ENCODE measurements at places on chromosomes 1 and 21.

- no peak for DNase-seq
Measured at GRCh38 chr21:18940791-18941190, 537.2 kb upstream of the TMPRSS15 start.

DNA sequence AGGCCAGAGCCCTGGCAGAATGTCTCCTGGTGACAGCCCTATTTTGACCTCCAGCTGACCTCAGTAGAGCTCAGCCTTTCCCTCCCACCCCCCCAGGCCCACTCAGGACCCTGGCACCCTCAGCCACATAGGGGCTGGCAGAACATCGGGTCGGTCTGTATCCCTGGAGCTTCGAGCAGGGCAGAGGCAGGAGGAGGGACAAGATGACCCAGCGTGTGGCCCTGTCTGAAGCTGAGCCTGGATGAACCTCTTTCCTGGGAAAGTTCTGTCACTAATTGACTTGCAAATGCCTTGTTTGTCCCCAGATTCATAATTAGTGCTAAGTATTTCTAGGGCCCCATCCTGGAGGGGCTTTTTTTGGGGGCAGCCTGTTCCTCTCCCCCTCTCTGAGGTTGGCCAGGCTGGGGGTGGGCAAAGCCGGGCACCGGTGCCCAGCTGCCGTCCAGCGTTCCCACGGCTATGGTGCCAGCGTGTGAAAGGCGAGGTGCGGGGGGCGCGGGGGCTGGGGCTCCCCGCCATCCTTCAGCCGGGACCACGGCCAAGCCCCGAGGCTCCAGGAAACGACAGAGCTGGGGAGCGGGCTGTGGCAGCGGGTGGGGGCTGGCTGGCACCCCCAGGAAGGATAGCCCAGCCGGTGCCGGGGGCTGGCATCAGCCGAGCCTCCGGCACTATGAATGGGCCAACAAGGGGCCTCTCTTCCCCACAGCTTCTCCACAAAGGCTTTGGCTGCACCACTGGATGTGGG lies 31.4 kb downstream of the RHBG start:
- no peak for DNase-seq

GRCh38 chr1:214553142-214553710 lies 1.8 kb upstream of the PTPN14 start:
- no peak for DNase-seq

- no peak for DNase-seq
Measured at GRCh38 chr1:207069858-207070506, 16.9 kb downstream of the PFKFB2 start.

DNA sequence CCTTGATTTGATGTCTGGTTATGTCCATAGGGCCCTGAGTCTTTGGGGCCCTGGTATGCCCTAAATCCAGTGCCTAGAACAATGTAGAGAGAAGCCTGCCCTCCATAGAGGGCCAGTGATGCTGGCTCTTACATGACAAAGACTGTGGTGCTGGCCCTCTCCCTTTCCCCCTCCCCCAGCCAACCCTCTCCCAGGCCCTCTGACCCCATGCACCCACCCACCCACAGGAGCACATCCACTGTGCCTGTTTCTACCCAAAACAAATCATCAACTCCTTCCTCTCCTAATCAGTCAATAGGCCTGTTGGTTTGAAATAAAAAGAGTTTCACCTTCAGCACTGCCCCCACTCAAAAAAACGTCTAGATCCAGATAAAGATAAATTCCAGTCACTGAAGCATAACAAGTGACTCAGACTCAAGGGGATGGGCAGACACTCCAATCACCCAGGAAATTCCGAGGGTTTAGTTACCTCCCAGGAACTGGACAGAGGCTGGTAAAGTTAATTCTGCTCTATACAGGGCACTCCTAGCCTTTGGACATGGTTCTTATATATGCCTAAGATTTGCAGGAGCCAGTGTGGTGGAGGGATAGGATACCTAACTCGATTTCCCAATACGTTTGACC lies 144.8 kb upstream of the VANGL1 start:
- no peak for DNase-seq

DNA sequence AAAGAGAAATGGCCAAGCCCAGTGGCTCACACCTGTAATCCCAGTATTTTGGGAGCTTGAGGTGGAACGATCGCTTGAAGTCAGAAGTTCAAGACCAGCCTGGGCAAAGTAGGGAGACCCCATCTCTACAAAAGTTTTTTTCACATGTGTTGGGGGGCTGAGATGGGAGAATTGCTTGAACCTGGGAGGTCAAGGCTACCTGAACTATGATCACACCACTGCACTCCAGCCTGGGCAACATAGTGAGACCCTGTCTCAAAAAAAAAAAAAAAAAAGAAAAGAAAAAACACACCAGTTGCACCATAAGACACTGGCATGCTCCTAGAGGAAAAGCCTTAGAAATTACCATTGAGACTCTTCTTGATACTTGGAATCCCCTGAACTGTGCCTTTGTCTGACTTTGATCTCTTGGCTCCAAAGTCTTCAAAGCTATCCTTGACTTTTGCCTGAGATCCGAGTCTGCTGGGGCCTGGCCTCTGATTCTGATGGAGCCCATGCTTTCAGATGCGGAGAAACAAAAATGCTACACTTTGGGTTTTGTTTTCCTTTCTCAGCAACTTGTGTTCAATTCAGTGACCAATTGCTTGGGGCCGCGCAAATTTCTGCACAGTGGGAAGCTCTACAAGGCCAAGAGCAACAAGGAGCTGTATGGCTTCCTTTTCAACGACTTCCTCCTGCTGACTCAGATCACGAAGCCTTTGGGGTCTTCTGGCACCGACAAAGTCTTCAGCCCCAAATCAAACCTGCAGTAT lies 33.7 kb downstream of the ATP5PO start:
- no peak for DNase-seq

DNA sequence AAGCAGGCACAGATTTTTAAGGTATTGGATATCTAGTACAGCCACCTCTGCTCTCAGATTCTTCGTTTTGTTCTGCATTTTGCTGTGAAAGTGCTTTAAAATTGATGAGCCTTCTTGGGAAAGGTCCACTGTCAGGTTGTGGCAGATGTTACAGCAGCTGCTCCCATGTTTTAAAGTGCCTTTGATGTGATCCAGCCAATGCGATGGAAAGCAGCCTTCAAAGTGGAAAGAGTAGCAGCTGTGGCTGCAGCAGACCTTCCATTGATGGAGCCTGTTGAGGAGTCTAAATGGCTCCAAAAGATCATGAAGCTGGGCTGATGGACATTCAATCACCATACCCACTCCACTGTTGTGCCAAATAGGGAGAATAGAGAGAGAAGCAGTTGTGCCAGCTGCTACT lies 816.9 kb downstream of the PLA2G4A start:
- DNase-seq, result no peak

DNA sequence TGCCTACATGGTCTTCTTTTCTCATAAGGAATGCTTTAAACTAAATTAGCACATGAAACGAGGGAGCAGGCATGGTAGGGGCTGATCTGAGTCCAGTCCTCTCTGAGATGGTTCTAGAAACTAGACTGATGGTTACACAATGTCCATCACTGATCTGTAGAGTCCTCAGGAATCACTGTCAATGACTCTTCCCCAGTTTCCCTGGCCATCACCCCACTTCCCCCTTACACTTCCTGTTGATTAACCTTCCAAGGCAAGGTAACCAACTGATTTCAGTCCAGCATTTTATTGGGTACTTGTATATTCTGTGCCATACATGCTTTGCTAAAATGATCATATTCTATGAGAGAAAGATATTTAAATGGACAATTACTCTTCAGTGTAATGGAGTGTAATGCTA lies 100.6 kb upstream of the ARTN start:
- DNase-seq, result peak; percentile 25

- peak; percentile 5 for DNase-seq
Measured at GRCh38 chr1:1630965-1631781, 800 bp upstream of the MMP23B start.

DNA sequence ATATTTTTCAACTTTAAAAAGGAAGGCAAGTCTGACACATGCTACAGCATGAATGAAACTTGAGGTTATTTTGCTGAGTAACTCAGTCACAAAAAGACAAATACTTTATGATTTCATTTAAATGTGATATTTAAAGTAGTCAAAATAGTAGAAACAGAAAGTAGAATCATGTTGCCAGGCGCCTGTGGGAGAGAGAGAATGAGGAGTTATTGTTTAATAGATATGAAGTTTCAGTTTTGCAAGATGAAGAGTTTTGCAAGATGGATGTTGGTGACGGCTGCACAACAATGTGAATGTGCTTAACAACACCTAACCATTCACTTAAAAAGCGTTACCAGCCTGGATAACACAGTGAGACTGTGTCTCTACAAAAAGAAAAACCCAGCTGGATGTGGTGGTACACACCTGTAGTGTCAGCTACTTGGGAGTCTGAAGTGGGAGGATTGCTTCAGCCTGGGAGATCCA lies 20.7 kb upstream of the ATP1A1 start:
- no peak for DNase-seq

- no peak for DNase-seq
Measured at GRCh38 chr1:22884806-22885530, 87.7 kb downstream of the LACTBL1 start.

DNA sequence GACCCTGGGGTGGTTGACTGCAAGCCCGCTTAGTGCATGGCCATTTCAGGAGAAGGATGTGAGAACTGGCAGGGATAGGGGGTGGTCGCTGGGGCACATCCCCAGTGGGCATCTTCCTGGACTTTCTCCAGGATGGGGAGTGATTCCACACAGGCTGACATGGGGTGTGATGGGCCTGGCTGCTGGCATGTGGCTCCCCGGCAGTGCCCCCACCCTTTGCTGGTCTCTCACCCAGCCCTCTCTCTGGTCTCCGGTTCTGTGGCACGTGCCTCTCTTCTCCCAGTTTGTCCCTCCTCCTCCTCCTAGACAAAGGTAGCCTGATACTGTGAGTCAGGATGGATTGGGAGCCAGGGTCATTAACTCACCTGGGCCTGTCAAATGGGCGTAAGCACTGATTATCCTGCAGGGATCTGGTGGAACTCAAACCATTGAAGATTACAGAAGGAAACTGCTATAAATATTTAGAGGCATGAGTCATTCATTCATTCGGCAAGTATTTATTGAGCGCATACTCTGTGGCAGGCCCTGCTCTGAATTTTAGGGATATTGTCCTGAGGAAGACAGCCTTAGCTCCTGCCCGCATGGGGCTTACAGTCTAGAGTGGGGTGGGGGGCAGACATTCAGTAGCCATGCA lies 23.6 kb upstream of the EPS8L3 start:
- DNase-seq, result no peak

DNA sequence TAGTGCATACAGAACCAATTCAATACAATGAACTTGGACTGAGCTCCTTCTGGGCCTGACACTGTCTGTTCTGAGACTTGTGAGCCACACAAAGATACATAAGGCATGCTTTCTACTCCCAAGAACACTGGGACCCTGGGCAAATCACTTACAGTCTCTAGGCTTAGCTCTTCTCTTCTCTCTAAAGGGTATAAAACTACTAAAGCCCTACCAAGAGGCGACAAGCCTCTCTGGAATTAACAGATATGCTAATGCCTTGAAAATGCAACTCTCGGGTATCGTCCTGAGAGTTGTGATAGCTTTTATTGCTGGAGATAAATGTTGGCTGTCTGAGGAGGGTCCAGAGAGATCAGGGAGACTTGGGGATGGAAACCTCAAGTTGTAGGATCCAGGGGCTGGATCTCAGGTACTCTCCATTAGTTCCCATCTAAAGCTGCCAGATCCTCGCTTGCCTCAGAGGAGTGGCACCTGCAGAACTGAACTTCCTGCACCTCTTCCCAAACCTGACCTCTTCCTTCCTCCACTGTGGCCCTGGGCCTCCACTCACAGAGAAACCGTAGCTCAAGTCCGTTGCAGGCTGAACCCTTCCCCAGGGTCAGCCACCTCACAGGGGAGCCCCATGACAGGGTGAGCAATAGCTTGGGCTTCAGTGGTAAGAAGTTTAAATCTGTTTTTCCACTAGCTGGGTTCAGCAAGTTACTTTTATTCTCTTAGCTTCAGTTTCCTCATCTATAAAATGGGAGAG lies 11.5 kb upstream of the CFAP45 start:
- peak; percentile 45 for DNase-seq

- DNase-seq, result no peak
Measured at GRCh38 chr1:150876119-150876454, 312 bp downstream of the ARNT start.

GRCh38 chr1:189315035-189315901 lies 1162.4 kb downstream of the BRINP3 start:
- DNase-seq, result no peak

- DNase-seq, result peak; percentile 85
Measured at GRCh38 chr21:38968887-38969543, 163.3 kb downstream of the ETS2 start.

DNA sequence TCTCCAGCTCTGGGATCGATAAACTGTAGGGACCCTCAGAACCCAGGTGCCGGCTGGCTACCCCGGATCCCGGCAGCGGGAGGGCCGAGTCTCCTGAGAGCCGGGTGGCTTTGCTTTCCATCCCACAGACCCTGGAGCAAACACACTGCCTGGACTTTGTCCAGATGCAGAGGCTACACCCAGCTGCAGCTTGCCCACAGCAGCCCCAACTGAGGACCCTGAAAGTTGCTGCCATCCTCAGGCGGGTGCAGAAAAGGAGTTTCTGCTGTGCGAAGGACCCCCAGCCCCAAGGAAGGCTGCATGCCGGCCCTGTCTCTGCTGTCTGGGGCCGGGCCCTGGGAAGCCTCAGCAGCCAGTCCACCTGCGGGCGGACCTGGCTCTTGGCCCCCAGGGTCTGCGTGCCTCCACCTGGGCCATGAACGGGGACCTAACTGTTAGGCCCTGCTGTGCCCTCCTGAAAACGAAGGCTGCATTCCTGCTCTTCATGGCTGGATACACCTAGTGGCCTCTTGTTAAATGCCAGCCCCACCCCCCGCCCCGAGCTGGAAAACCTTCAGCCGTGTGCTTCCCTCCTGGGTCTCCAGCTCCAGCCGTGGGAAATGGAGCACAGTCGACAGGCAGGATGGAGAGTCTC lies 97.5 kb upstream of the ARHGEF16 start:
- no peak for DNase-seq

GRCh38 chr1:31891280-31891679 lies 46.9 kb downstream of the PTP4A2 start:
- no peak for DNase-seq

DNA sequence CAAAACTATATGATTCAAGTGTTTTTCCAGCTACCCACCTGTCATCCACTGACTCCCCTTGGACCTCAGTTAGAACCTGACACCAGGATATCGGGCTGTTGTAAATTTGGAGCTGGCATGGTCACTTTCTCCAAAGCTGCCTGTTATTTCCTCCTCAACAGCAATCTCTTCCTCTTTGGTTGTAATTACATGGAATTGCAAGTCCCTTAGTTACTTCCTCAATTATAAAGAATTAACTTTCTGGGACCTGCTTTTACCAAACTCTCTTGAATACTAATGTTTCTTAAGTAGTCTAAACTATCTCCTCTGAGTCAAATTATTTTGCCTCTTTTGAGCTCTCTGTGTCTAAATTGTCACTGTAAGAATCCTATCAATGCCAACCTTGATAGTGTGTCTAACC lies 150.3 kb upstream of the SGIP1 start:
- no peak for DNase-seq

GRCh38 chr1:56910441-56910985 lies 55.3 kb downstream of the C8B start:
- peak; percentile 29 for DNase-seq

GRCh38 chr1:38994196-38994595 lies 3.1 kb downstream of the AKIRIN1 start:
- DNase-seq, result no peak

- no peak for DNase-seq
Measured at GRCh38 chr1:4627353-4627752, 27.1 kb upstream of the AJAP1 start.
